ENCODE measurements at places on chromosomes 2 and 18.

DNA sequence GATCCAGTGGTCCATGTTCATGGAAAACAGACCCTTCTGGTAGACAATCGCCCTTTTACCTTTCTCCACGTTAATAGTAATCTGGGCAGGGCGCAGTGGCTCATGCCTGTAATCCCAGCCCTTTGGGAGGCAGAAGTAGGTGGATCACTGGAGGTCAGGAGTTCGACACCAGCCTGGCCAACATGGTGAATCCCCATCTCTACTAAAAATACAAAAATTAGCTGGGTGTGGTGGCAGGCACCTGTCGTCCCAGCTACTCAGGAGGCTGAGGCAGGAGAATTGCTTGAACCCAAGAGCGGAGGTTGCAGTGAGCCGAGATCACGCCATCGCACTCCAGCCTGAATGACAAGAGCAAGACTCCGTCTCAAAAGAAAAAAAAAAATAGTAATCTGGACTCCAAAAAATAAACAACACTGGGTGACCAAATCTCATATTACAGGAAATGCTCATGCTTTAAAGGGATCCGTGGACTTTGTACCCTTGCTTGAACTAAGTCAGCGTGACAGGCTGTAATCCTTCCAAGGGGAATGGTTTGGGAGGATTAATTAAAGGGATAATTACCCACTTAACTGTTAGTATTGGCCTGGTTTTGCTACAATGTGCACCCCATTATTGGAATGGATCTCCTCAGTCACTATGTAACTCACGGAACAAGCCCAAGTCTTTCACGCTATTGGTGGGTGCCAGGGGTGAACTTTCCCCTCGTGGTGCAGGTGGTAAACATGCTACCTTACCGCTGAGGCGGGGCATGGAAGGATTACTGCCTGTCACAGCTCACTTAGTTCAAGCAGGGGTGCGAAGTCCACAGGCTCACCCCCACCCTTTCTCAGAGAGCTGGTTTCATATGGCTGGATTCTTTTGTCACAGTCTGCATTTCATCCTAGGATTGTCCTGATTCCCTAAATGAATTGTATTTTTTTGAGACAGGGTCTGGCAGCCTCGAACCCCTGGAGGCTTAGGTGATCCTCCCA, 36.7 kb downstream of the PROC start:
- no peak for DNase-seq

DNA sequence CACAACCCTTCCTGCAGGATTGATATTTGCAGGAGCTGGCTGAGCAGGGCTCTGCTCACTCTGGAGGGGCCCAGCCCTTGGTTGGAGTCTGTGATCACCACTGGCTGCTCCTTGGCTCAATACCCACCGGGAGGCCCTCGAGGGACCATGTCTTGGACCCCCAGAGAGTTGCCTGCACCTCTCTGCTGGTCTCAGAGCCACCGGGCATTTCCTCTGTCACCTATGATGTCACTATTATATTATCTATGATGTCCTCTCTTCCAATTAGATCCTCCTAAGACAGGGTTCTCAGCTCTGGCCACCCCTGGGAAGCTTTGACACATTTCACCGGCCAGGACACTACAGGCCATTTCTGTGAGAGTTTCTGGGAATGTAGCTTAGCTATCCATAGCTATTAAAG, 113.1 kb downstream of the PDCL3 start:
- no peak for DNase-seq

DNA sequence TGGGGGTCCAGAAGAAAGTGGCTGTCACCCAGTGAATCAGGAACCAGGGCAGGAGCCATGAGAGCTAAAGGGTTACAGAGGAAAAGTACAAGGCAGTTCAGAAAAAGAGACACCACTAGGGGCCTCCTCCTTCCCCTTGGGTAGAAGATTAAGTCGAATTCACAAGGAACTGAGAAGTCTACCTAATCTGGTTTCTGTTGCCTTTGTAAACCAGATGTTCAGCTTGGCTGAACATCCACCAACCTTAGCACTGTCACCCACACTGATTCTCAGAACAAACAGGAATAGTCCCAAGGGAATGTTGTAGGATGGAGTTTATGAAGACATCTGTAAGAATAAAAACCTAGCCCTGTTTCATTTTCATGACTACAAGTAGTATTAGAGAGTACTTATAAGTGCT, 90.4 kb upstream of the NOSTRIN start:
- DNase-seq: no peak

DNA sequence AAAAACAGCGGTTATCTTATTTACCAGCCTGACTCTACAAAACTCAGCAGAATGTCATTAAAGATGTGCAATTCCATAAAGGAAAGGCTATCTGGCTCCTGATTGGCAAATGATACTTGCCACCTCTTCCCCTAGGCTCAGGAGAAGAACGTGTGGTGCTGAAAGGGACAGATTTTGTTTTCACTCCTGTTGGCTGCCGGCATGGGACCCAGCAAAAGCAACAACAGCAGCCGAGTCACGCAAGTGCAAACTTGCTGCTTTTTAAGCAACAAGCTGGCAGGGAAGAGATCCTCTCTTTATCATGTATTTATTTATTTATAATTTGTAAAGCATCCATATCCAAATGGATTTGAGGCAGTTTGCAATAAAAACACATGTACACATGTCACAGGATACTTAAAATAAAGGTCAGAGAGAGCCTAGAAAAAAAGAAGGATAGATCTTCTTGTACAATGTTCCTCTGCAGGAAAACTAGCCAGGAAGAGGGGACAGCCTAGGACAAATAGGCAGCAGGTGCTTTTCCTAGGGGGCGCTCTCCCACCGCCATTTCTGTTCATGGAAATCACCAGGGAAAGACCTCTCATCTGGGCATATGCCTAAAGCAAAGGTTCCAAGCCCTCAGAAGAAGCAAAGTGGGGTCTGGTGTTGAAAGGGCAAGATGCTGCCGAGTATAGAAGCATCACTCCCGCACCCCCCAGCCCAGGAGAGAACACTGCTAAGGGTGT, 799.3 kb downstream of the BCL11A start:
- no peak for DNase-seq

GRCh38 chr2:101153787-101154186, 2.6 kb upstream of the TBC1D8 start:
- DNase-seq: no peak

GRCh38 chr2:71067567-71068217, 756 bp upstream of the NAGK start:
- peak; percentile 85 for DNase-seq

- no peak for DNase-seq
Observed at GRCh38 chr2:237219826-237220225, 134.1 kb downstream of the COPS8 start.

- DNase-seq: peak; percentile 51
Observed at GRCh38 chr2:71608441-71608840, 155.1 kb downstream of the DYSF start.

GRCh38 chr2:228938629-228939028, 332.5 kb downstream of the PID1 start:
- no peak for DNase-seq

GRCh38 chr2:88082781-88083180, 15.2 kb downstream of the SMYD1 start:
- DNase-seq: no peak

DNA sequence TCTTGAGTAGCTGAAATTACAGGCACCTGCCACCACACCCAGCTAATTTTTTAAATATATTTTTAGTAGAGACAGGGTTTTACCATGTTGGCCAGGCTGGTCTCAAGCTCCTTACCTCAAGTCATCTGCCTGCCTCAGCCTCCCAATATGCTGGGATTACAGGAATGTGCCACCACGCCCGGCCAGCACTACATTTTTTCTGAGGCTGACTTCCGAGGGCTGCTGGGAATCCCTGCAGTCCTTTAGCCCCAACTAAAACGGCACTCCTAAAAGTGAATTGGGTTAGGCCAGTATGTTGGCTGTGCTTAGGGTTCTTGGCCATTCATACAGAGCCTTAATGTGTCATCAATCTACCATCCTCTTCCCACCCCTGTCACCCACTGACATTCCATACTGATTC, 375.4 kb downstream of the DCC start:
- DNase-seq: no peak

DNA sequence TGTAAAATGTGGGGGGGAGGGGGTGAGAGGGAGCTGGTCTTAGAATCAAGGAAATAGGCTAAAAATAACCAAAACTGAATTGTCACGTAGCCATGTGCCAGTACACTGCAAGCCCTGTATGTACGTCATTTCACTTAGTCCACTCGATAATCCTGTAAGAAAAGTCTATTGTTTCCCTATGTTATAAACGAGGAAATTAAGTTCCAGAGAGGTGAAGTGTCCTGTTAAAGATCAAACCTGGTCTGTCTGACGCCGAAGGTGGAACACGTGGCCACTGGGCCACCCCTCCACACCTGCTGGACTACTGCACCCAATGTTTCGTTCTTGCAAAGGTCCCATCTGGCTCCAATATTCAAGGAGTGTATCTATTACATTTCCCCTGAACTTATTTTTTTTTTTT, 29.6 kb downstream of the TFCP2L1 start:
- DNase-seq: peak; percentile 28

DNA sequence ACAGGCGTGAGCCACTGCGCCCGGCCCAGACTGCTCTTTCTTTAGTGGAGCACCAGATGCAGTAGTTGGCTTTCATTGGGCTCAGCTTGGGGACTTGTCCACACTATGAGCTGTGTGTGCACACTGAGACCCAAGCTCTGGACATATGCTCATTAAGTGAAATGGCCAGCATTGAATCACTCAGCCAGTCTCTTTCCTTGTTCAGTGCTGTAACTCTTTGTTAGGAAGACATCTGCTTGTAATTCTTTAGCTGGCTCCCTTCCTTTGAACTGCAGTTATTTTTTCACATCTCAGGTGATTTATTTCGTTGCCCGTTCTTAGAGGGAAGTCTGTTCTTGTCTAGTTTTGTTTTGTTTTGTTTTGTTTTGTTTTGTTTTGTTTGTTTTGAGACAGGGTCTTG, 70.5 kb downstream of the CAB39 start:
- DNase-seq: no peak

DNA sequence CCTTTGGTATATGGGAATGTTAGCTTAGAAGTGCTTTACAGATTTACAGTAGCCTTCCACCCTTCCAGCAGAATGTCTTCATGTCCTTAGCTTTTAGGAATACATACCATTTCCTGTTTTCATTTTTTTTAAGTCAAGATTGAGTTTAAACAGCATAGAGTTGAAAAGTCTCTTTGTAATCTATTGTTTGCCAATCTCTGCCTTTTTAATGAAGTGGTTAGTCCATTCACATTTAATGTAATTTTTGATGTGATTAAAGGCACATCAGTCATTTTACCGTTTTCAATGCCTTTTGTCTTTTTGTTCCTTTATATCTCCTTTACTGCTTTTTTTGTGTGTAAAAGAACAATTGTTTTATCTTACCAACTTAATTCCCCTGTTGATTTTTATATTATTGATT, 233.4 kb upstream of the SMIM21 start:
- no peak for DNase-seq

DNA sequence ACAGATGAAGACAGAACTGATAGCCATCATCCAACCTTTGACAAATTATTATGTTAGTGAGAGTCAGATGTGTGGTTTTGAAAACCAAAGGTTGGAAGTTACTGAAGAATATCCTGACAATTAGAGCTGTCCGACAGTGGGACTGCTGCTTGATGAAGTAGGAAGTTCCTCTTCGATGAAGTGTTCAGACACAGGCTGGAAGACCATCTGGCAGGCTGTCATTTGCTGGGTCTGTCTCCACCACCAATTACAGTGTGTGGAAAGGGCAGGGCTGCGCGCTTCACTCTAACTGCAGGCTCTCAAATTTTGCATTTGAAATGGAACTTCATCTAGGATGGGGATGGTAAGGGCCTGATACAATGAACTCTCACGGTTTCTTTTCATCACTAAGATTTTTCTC, 313.8 kb downstream of the PIK3C3 start:
- DNase-seq: no peak

DNA sequence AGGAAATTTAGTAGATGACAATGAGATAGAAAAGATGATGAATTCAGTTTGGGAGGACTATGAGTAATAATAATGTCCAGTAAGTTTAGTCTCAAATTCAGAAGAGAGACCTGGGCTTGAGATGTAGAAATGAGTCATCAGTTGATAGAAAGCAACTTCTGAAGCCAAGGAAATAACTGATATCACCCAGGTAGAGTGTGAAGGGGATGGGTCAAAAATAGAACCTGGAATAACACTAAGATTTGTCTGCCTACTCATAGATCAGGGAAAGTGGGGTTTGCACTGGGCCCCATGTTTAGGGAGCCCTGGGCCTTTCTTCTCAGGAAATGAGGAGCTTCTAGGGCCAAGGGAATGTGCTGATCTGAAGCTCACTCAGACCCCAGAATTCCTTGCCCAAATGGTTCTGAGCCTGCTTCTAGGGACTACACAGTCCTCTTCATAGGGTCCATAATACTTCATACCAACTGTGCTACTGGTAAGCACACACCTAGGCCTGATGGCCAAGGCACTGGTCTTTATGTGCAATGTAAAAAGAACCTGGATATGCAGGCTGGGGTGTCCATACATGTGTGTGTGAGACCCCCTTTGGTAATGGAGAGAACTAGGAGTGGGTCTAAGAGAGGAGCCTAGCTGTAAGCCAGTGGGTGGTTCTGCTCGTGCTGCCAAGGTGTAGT, 141.2 kb downstream of the IKZF2 start:
- DNase-seq: no peak
